Activated gamma-delta T cell treated with Interleukin-2 at 50 U/mL for 16 hours (primary cell): ENCODE measurements at places on chromosomes 1 and 21.

- DNase-seq, result no peak
Observed at GRCh38 chr1:33061834-33062233, 19.1 kb upstream of the AZIN2 start.

- DNase-seq, result no peak
Observed at GRCh38 chr1:204367956-204368355, 8.2 kb upstream of the PLEKHA6 start.

- DNase-seq, result no peak
Observed at GRCh38 chr21:38784458-38785266, 21.1 kb upstream of the ETS2 start.

GRCh38 chr1:182428043-182428442 lies 21.9 kb upstream of the RGSL1 start:
- no peak for DNase-seq

GRCh38 chr1:117336088-117336817 lies 31.0 kb upstream of the MAN1A2 start:
- DNase-seq, result no peak

DNA sequence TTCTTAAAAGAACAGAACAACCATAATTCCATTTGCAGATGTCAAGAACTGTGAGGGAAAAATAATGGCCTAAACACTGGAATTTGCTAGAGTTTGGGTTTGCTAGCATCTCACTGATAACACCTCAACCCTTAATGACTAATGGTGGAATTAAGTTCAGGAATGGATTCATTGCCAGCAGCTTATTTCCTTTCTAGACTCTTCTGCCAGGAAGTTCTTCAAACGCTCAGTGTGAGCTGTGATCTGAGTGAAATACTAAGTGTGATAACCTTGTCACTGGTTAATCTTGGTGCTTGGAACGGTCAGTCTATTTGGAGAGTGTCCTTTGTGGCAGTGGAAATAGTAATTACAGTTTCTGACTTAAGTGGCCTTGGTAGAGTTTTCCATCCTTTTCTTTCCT lies 21.6 kb upstream of the PLEKHM2 start:
- no peak for DNase-seq

- no peak for DNase-seq
Observed at GRCh38 chr1:86616433-86616832, 69.6 kb downstream of the CLCA4 start.

- DNase-seq, result no peak
Observed at GRCh38 chr1:201450721-201451291, 18.2 kb downstream of the PHLDA3 start.

- no peak for DNase-seq
Observed at GRCh38 chr1:165445388-165445787, 462 bp upstream of the RXRG start.

DNA sequence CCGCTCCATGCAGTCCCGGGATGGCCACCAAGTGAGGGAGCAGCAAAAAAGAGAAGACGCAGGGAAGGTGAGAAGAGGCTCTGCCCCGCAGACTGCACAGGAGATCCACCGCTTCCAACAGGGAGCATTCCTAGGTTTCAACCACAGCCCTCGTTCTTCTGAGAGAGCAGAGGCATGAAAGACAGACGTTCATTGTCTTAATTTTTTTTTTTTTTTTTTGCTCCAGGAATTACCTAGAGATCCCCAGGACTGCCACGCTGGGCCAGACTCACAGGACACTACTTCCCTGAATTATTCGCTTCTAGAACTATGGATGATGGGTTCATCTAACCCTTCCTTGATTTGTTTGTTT lies 33.2 kb upstream of the VASH2 start:
- no peak for DNase-seq

DNA sequence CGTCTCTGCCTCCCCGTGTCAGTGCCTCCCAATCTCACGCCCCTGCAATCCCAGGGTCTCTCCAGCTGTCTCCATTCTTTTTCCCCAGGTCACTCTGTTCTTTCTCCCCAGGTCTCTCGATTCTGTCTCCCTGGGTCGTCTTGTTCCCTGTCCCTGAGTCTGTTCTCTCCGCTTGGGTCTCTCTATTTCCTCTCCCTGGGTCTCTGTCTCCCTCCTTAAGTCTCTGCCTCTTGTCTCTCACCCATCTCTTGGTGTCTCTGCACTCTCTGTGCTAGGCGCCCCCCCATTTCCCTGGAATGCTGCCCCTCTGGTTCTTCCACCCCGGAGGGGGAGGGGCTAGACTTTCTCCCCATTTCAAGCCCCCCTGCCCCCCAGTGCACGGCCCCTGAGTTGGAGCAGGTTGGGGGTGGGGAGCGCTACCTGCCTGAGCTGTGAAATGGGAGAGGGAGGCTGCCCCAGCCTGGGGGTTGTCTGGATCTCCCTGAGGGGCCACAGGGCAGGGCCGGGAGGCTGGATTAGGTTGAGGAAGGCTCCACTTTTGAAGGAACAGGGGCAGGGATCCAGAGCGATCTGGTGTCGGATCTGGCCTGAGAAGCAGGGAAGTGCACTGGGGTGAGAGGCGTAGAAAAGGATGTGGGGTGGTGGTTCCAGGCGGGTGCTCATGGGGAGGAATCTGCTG lies 1.4 kb downstream of the PTPRF start:
- DNase-seq, result no peak

- DNase-seq, result no peak
Observed at GRCh38 chr1:171286032-171286705, 27.8 kb upstream of the FMO4 start.

GRCh38 chr1:27021354-27022031 lies 8.8 kb upstream of the TENT5B start:
- DNase-seq, result no peak

DNA sequence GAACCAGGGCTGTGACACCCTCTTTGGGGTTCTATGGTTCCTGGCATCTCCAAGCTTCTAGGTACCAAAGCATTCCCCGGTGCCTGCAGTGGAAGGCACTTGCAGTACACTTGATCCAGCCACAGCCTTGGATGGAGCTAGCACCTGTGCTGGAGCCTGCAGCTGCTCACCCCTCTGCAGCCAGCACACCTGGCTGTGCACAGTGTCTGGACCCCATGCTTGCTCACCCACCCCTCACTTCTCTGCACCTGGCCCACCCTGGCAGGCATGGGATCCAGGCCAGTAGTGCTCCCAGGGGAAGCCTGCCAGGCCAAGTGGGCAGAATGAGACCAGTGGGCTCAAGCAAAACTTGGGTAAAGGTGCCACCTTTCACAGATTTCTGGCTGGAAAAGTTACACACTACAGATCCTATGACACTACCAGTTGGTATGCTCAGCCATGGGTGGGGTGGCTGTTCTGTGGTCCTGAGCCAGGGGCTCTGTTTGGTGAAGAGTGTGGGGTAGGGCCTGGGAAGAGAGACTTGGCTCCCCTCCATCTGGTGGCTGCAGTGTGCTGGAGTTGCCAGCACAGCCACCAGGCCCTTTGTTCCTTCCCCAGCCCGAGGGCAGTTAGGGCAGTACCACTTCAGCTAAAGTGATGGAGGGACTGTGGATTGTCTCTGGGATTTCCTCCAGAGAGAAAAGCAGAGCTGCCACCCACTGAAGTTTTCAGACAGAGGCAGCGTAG lies 157.8 kb upstream of the LRRC7 start:
- no peak for DNase-seq

DNA sequence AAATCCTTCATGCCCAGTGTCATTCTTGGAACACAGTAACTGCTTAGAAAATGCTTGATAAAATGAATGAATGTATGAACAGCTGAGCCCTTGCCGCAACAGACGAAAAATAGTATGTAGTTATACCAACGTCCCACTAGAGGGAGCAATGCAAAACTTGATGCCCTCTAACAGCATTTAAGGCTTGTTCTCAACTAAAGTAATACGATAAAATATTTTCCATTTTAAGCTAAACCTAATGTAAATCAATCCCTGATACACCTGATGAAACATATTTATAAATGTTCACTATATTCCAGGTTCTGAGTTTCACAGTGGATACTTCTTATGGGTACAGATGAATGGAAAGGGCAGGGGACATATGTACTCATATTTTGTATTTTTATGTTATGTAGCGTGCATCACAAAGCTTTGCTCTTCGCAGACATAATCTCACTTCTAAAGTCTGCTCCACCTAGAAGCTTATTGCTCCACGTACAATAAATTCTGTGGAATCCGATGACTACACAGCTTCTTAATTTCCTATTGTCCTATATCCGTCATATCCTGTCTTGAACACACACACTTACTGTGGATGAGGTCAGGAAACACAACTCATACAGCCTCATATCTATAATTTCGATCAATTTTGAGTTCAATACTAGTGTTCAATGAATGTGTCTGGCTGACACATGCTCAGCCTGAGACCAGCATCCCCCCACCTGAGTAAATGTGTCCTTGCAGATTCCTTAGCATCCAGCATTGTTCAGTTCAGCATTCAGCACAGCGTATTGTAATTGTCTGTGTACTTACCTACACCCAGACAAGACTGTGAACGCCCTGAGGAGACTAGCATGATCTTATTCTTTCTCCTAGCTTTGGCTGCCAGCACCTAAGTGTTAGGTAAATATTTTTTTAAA lies 4.4 kb upstream of the UTP25 start:
- peak; percentile 17 for DNase-seq

- DNase-seq, result no peak
Observed at GRCh38 chr1:246092136-246092535, 414.9 kb downstream of the SMYD3 start.
